ENCODE measurements at places on chromosomes 2 and 18.

DNA sequence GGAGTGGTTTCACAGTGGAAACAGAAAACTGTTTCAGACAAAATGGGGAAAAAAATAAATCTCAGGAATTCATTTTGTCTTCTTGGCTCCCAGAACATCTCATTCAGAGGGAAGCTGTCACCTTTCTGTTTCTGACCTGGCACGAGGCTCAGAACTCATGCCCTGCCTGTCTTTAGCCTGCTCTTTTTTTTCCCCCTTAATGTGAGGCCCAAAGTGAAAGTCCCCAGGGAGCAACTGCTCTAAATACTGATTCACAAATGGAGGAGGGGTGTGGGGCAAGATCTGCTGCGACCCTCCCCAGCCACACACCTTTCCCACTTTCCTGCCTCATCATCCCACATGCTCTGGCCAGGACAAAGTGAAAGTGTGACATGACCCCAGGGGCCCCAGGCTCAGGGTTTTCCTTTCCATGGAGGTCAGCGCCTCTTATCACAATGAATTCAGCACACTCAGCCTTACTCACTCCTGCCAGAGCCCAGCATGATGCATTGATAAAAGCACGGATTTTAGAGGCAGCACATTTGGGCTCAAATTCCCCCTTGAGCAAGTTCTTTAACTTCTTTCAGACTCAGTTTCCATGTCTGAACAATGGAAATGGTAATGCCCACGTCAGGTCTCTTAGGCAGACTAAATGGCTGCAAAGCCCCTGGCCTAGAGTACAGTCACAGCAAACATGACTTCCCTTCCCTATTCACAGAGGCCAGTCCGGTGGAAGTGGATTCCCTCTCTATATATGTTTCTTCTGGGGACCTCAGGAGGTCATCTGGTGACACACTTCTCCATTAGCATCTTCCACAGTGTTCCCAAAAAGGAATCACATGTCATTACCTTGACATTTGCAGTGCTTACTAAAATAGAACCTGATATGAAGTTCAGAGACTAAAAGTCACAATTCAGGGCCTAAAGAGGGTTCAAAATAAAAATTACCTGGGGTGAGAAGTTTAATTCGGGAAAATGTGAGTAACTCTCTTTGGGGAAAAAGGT is 55.3 kb upstream of the TMEM163 start:
- no peak for DNase-seq

GRCh38 chr2:129331638-129332037 is 647.8 kb upstream of the RAB6C start:
- DNase-seq: no peak

DNA sequence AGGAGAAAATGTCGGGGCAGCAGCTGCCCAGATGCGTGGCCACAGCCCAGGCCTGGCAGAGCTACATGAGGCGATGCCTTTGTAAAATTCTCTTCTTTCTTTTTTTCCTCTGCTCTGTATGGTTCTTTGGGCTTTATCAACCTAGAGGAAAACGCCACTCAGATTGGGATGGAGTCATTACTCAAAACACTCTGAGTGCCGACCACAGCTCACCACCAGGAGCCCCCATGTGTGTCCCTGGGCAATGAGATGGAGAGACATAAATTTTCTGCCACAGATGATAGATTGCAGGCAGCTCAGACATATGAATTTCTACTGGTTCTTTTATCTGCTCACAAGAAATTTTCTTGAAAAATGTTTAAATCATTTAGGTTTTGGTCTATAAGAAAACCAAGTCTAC is 56.0 kb downstream of the PARD6G start:
- no peak for DNase-seq

DNA sequence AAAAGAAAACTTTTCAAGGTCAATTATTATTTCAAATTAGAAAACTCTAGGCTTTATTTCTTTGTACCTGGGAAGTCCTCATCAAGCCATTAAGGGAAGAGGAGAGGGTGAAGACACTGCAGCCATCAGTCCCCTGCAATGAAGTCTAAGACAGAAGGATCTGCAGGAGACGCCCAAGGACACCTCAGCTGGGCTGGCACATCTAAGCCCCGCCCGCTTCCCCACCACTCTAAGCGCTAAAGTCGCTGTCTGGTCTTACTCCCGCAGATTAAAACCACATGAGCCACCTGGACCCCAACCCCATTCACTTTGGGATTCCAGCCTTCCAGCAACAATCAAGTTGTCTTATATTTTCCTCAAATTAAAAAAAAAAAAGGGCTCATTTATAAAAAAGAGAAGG is 104.4 kb downstream of the AFF3 start:
- DNase-seq: no peak

- no peak for DNase-seq
These were observed 32.9 kb downstream of the CFAP210 start for GRCh38 chr2:169661265-169661664.

- DNase-seq: no peak
These were observed 3.0 kb upstream of the OTX1 start for GRCh38 chr2:63047321-63048279.

DNA sequence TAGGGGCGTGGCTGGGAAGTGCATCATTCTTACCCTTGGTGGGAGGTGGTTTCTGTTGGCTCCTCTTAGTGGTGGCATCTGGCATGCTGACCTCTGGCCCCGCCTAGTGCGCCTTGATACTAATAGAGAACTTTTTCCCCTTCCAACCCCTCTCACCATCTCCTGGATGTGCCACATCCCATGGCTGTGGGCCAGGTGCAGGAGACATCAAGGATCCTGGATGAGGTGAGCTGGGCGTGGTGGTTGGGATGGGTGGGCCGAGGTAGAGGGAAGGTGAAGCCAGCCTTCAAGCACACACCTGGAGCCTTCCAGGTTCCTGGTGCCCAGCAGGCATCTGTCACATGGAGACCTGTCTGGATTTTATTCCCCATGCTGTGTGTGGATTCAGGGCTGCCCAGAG is 149.2 kb downstream of the DYSF start:
- no peak for DNase-seq

Data from NCI-H1930 (cell line).